ENCODE measurements at places on chromosomes 12 and 14.
A peak's percentile ranks its signal among the peaks of the same experiment; 100 is the strongest.

- DNase-seq, result peak; percentile 75
These were observed 153.9 kb upstream of the RMST start for GRCh38 chr12:97308576-97309198.

GRCh38 chr12:125187780-125188741 is 122.8 kb downstream of the AACS start:
- no peak for DNase-seq

GRCh38 chr14:91669867-91670266 is 62.0 kb downstream of the CATSPERB start:
- DNase-seq, result no peak

DNA sequence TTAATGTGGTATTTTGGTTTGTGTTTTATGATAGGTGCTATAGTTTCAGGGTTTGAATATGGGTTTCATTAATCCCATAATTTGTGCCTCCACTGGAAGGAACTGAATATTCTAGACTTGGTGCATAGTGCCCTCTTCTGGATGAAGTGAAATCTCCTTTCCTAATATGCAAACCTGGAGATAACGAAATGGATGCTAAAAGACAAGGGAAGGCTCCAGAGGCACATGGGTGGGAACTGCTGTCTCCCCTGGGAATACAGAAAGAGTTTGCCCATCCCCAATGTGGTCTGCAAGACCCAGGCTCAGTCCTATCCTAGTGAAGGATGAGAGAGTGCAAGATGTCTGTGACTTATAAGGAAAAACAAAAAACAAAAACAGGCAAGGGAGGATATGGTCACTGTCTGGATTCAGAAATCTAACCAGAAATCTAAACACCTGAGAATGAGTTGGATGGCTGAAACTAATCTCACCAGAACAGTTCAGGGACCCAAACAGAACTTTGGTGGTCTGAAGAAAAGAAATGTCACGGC is 142.3 kb upstream of the TMPO start:
- DNase-seq, result peak; percentile 41

DNA sequence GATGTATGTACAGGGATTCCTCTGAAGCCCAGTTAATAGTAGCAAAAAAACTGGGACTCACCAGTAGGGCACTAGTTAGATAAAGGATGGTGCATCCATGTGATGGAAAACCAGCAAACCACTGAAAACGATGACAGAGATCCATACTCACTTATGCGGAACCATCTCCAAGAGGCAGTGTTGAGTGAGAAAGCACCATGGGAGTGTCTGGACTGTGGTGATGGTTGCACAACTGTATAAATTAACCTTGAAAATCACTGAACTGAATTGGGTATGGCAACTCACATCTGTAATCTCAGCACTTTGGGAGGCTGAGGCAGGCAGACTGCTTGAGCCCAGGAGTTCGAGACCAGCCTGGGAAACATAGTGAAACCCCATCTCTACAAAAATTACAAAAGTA is 53.6 kb upstream of the ZFP36L1 start:
- no peak for DNase-seq

DNA sequence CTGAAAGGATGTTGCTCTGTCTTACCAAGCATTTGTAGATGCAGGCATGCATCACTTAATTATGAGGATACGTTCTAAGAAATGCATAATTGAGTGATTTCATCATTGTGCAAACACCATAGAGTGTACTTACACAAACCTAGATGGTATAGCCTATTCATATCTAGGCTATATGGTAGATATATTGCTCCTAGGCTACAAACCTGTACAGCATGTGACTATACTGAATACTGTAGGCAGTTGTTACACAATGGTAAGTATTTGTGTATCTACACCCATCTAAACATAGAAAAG is 75.9 kb downstream of the IFT81 start:
- DNase-seq, result peak; percentile 20

DNA sequence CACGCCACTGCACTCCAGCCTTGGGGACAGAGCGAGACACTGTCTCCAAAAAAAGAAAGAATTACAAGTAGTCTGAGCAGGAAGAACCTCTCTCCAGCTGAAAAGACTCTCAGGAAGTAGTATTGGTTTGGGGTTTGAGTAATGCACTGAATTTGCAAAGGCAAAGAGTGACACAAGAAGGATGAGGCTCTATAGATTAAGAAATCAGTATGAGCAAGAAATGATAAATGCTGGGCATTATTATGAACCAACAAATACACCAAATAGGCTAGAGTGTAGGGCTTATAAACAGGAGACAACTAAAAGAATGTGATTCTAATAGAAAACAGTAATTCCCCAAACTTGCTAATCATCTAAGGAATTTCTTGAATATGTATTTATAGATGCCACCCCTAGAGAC is 2.6 kb upstream of the SLC35E3 start:
- no peak for DNase-seq

DNA sequence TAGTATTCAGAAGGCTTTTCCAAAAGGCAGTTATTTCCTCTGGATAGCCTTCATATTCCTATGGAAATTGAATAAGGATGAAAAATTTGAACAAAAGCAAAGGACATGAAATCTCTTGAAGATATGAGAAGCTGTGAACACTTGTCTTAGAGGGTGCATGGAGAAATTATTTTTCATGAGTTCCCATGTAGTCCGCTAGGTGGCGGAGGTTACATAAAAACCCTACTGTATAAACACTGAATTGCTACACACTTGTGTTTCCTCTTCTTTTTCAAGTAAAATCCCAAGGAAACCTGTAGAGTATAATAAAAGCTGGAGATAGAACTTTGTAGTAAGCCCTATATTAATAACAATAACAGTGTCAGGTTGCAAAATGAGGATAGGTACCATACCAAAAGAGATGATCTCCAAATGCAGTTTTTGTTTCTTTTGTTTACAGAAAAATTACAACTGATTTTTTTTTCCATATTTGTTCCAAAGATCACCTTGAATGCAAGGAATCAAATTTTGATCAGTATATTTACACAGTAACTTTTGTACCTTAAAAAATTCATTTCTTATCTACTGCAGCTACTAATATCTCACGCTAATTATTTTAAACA is 37.8 kb upstream of the OR4E1 start:
- DNase-seq, result peak; percentile 18

DNA sequence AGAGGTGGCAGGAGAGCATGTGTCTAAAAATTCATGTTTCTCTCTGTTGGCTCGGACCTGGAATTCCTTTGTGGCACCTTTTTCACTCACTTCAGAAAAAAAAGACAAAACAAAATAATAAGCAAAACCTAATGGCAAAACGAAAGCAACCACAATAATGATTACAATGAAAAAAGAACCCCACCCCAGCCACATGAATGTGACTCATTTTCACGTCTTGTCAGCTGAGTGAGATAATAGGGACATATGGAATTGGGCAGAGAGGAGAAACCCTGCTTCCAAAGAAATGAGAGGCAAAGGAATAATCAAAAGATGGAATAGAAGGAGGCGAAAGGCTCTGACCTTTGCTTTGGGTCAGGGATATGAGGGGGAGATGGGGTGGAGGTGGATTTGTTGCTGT is 143.4 kb downstream of the SLC8A3 start:
- DNase-seq, result no peak

GRCh38 chr12:75322464-75322863 is 7.7 kb downstream of the CAPS2 start:
- DNase-seq, result peak; percentile 56

DNA sequence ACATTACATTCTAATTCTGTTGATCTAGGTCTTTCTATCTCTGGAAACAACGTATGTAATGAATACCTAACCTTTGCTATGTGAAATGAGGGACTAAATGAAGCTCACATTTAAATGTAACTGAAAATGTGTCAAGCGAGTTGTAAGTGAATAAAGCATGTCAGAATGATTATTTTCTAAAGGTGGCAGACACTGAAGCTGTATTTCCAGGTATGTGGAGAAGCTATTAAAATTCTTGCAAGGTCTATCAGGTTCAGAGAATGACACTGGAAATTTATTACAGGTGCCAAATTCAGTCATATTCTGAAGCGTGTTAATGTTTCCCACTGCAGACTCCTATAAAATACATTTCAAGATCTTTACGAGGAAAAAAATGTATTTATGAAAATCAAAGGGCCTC is 641.4 kb downstream of the RPS29 start:
- no peak for DNase-seq

GRCh38 chr12:49559011-49559675 is 8.8 kb downstream of the MCRS1 start:
- no peak for DNase-seq

- DNase-seq, result no peak
These were observed 10.1 kb downstream of the SELPLG start for GRCh38 chr12:108623577-108623976.

- DNase-seq, result no peak
These were observed 219.5 kb upstream of the OTX2 start for GRCh38 chr14:57029620-57030253.

DNA sequence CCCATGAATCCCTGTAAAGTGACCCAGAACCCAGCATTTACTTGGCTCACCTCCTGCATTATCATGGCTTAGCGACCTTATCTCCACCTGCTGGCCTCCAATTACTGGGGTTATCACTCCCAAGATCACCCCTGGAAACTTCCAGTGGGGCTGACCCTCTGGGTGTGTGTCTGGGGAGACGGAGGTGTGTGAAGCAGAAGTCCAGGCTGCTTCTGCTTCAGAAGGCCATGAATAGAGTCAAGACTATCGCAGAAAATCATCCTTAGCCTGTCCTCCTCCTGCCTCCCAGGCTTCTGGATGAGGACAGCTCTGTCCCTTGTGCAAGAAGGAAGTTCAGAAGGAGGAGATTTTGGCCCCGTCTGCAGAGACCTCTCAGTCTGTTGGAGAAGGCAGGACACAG is 408 bp upstream of the KRT72 start:
- no peak for DNase-seq

DNA sequence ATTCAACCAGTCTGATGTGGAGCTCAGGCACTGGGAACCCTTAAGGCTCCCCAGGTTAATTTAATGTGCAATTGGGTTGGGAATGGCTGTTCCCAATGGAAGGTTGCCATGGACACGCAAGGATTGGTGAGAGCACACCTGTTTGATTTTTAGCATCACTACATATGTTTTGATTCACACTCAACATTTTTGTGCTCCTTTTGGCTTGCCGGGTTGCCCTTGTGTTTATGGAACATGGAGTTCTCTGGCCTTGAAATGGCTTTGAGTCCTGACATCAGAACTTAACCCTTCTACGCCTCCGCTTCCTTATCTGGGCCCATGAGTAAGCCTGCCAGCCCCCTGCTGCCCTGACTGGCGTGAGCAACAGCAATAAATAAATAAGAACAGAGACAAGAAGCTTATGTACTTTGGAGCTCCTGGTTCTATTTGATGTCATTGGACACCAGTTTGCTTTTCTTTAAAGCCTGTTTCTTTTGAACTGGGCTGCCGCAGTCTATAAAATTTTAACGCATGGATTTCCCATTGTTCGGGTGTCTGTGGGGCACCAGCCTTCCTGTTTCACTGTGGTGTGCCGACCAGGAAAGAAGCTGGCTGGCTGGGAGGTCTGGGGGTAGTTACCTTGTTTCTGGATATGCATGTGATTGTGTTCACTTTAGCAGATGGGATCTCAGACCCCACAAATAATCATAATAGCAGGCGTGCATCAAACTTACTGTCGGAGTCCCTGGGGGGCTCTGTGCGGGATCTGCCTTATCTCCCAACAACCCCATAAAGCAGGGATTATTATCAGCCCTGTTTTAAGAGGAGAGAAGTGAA is 27.8 kb downstream of the TBX3 start:
- DNase-seq, result peak; percentile 99

- DNase-seq, result peak; percentile 65
These were observed 6.3 kb downstream of the CLEC2A start for GRCh38 chr12:9925705-9926393.

Data from fibroblast of lung (primary cell).